ENCODE measurements at places on chromosomes 3 and 15.

DNA sequence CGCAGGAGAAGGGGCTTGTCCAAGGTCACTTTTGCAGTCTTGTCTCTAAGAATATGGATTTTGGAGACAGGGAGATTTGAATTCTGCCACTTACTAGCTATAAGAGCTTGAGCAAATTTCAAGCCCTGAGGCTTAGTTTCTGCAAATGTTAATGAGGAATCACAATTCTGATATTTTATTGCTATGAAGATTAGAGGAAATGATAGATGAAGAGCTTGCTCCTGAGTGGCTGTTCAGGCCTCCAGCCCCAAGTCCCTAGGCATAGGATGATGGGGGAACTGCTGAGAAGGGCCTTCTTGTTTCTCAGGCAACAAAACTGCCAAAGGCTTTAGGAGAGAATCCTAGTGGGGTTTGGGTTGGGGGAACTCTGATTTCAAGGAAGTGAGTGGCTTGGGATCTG lies 18.8 kb upstream of the PSTPIP1 start:
- no peaks in the 10 kb centered on the region for H3K4me1 ChIP-seq

DNA sequence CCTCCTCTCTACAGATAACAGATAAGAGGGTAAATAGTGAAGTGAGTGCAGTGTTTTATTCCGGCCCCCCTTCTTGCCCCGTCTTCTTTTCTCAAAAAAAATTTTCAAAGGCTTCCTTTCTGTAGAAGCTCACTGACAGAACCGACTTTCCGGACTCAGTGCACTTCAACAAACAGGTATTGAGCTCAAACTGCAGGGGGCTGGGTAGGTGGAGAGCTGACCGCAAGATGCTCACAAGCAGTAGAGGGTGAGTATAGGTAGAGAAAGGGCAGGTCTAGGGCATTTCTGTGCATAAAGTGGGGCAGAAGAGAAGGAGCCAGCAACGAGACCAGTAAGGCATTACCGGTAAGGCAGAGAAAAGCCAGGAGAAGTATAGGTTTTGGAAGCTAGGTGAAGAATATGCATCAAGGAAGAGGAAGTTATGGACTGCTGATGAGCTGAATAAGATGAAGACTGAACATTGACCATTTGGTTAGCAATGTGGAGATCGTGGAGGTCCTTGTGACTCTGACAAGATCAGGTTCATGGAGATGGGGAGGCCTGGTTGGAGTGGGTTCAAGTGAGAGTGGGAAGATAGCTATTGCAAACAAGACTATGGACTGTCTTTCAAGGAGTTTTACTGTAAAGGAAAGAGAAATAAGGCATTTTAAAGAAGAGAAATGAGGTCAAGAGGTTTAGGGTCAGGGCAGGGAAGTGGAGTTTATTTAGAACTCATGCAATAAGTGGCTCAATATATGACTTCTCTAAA lies 97.4 kb downstream of the ST6GAL1 start:
- no peak overlapping the region for H3K27ac ChIP-seq
- H3K4me1 ChIP-seq, result no peaks in the 10 kb centered on the region
- no peaks in the 10 kb centered on the region for H3K36me3 ChIP-seq

GRCh38 chr15:65338823-65339222 lies 34.3 kb downstream of the RNU5B-1 start:
- no peaks in the 10 kb centered on the region for H3K36me3 ChIP-seq
- no peaks in the 10 kb centered on the region for H3K27me3 ChIP-seq
- no peak overlapping the region for H3K27ac ChIP-seq
- peaks cover 30% of the 10 kb centered on the region for H3K4me1 ChIP-seq
- DNase-seq, result no peak

- no peaks in the 10 kb centered on the region for H3K4me1 ChIP-seq
- H3K27ac ChIP-seq, result no peak overlapping the region
- no peaks in the 10 kb centered on the region for H3K36me3 ChIP-seq
- no peak for DNase-seq
- no peak overlapping the region for H3K4me3 ChIP-seq
Measured at GRCh38 chr3:22908989-22909507, 294.1 kb upstream of the UBE2E2 start.

DNA sequence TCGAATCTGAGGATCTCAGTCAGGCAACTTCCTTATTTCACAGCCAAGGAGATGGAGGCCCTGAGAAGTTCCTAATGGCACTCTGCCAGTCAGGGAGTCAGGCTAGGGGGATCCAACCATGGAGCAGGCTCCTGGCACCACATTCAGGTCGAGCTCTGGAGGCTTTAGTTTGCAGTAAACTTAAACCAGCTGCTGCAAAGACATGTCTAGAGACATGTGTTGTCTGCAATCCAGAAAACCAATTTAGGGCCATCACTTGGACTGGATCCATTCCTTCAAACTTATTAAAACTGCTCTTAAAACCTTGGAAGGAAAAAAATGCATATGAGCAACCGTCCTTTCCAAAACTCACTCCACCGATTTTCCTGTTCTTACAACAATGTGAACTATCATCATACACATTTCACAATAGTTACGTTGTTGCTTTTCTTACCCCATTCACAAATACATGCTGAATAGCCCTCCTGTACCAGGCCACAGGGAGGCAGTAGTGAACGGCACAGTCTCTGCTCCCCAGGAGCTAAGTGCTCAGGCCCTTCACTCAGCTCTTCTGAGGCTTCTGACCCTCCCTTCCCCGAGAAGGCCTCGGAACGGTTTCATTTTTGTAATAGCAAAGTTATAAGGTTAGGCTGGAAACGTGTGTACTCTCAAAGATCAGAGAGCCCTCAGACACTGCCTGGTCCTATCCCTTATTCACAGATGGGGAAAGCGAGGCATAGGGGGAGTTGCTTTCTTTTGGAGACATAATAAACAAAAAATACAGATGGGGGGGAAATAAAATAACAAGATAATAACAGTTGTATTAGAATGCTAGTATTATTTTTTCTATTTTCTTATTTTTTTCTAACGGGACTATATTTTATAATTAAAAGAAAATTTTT lies 20.1 kb downstream of the RFT1 start:
- no peaks in the 10 kb centered on the region for H3K27me3 ChIP-seq
- no peak overlapping the region for H3K27ac ChIP-seq
- DNase-seq, result peak; percentile 37
- H3K36me3 ChIP-seq, result no peaks in the 10 kb centered on the region
- H3K4me1 ChIP-seq, result no peaks in the 10 kb centered on the region
- H3K4me3 ChIP-seq, result no peak overlapping the region
